CD4-positive, alpha-beta T cell treated with Interleukin-15 for 4 hours (primary cell): ENCODE measurements at places on chromosomes 1 and 21.
A peak's percentile ranks its signal among the peaks of the same experiment; 100 is the strongest.

GRCh38 chr1:156436141-156437036 is 64.2 kb downstream of the MEF2D start:
- DNase-seq = no peak

DNA sequence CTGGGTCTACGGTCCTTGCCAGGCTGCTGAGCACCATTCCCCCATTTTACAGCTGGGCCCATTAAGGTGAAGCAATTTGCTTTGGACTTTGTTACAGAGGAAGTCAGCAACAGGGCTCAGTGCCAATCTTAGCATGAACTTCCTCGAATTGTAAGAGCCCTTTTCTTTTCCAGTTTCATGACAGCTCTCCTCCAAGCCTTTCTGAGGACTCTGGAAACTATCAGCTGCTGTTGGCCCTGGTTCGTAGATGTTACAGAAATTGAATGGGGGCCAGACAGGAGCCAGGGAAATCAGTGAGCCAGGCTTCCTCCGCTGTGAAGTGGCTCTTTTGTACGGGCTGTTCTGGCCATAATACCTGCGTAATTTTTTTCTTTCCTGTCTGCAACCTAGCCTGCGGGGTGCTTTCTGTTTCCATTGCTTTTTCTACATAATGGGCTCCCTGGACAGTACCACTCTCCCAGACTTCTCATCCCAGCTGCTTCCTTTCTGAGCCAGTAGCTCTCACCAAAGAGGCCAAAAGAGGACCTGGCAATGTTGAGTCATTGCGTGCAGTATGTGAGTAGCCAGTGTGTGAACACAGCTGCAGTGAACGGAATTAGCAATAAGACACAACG is 386.3 kb downstream of the DISC1 start:
- DNase-seq = no peak

- DNase-seq = no peak
Measured at GRCh38 chr21:38386967-38387366, 111.3 kb downstream of the ERG start.

- DNase-seq = no peak
Measured at GRCh38 chr1:221916176-221916575, 174.3 kb upstream of the DUSP10 start.

DNA sequence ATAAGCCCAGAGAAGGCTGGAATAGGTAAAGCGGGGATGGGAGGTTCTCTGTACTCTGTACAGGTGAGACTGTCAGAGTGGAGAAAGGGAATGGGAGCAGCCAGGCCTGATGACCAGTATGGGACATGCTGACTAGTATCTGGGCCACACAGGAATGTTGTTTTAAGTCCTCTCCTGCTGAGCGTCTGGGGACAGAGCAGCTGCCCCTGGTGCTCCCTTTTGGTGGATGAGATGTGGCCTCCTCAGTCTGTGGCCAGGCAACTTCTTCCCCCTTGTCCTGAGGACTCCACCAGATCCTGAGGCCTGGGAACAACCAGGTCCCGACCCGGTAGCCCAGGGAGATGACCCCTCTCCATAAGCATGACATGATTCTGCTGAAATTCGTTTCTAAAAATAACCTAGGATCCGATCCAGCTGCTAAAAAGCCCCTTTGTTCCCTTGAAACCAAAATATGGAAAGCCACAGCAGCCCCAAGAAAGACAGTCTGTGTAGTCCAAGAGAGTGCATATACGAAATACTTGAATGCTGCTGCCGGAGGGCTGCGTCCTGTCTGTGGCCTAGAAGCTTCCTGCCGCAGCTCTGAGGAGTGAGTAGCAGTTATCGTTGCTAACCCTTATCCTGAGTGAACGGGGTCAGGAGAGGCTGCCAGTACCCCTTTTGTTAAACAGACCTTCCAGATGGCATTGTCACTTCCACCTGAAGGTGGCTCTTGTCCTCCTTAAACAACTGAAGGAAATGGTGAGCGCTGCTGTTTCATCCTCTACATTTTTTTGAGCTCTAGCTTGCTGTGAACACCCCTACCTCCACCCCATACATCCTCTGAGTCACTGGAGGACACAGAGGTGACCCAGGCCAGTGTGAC is 47.1 kb downstream of the ATP2B4 start:
- peak; percentile 89 for DNase-seq

DNA sequence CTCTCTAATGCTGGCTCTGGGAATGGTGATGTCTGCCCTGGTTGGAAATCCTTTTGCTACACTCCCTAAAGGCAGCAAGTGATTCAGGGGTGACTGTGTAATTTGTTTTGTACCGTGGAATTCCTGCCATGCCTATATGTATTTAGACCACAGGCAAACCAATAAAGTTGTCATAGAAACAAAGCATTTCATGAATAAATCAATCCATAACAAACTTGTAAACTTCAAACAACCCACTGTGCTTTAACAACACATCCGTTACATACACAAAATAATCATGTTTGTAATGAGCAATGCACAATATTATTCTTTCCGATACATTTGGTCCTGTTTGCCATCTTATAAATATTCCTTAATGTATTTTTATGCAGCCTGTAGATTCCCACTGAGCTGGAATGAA is 330.3 kb upstream of the SNX7 start:
- DNase-seq = no peak

- no peak for DNase-seq
Measured at GRCh38 chr1:40650075-40650474, 15.4 kb downstream of the RIMS3 start.

- no peak for DNase-seq
Measured at GRCh38 chr1:8477983-8478362, 160.1 kb downstream of the SLC45A1 start.

- no peak for DNase-seq
Measured at GRCh38 chr1:40876436-40876761, 14.2 kb upstream of the CITED4 start.

DNA sequence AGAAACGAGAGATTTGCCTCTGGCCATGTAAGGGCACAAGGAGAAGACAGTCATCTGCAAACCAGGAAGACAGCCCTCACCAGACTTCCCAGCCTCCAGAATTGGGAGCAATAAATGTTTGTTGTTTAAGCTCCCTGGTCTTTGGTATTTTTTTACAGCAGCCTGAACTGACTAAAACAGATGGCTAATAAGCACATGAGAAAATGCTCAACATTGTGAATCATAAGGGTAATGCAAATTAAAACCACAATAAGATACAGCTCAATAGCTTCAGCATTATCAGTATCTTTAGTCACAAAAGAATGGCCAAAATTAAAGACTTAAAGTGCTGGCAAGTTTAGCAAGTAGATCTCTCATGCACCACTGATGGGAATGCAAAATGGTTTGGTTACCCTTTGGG is 11.7 kb downstream of the UBE2G2 start:
- no peak for DNase-seq

GRCh38 chr1:71390518-71390917 is 309.7 kb upstream of the ZRANB2 start:
- no peak for DNase-seq

DNA sequence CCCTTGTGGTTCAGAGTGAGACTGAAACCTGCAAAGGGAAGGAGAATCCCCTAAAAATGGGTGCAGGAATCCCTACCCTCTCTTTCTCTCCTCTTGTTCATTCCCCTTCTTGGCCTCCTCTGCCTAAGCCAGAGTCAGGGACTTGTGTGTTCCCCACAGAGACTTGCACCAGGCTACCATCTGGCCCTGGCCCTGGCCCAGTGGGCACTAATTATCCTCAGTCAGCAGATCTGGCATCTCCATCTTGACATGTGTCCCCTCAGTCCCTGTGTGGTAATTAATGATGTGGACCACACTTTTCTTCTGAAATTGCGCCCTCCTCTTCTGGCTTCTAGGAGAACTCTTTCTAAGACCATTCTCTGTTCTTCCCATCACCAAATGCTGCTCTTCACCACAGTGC is 354.4 kb downstream of the SETD4 start:
- DNase-seq = no peak

DNA sequence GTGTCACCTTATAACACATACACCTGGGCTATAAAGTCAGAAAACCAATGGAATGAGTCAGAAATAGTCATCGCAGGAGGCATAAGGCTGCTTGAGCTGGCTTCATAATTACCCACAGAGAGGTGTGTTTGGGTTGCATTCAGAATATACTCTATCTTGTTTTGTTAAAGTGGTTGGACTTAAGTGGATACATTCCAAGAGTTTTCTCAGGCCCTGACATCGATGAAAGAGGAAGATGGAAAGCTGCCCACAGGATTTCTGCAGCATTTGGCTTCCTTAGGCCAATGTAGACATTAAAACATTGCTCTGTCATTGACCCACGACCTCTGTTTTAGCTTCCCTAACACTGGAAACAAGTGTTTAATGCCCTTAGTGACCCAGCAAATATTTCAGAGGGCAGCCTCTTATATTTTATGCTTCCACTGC is 18.6 kb upstream of the BCL10 start:
- no peak for DNase-seq

GRCh38 chr1:30041741-30042437 is 681.5 kb downstream of the MATN1 start:
- DNase-seq = no peak

DNA sequence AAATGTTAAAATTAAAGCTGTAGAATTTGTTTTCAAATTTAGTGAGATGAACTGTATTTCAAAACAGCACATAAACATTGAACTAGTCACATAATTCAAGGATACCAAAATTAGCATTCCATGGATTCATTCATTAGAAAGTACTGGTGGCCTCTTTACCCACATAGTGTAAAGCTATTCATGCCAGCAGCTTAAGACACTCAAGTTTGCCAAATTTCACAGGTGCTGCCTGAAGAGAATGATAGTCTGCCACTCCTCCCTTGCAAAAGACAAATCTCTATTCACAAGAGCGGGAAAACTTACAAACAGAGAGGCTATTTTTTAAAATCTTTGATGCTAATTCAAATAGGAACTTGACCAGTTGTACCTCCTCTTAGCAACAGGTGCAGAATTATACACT is 337.0 kb downstream of the BRINP3 start:
- no peak for DNase-seq

DNA sequence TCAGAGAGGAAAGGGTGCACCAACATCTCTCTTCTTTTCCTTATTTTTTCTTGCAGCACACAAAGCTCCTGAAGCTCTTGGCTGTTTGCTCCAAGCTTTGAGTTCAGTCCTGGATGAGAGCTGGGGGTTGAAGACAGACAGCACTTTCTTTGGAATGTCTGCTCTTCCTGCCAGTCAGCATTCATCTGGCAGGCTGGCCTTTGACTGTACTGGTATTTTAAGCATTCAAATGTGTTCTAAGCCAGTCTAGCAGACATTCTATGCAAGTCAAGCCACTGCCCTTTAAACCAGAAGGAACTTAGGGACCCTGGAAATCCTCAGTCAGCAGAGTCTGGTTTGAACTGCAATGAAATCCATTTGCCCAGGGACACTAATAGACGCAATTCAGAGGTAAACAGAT is 45.0 kb downstream of the XCL1 start:
- no peak for DNase-seq

DNA sequence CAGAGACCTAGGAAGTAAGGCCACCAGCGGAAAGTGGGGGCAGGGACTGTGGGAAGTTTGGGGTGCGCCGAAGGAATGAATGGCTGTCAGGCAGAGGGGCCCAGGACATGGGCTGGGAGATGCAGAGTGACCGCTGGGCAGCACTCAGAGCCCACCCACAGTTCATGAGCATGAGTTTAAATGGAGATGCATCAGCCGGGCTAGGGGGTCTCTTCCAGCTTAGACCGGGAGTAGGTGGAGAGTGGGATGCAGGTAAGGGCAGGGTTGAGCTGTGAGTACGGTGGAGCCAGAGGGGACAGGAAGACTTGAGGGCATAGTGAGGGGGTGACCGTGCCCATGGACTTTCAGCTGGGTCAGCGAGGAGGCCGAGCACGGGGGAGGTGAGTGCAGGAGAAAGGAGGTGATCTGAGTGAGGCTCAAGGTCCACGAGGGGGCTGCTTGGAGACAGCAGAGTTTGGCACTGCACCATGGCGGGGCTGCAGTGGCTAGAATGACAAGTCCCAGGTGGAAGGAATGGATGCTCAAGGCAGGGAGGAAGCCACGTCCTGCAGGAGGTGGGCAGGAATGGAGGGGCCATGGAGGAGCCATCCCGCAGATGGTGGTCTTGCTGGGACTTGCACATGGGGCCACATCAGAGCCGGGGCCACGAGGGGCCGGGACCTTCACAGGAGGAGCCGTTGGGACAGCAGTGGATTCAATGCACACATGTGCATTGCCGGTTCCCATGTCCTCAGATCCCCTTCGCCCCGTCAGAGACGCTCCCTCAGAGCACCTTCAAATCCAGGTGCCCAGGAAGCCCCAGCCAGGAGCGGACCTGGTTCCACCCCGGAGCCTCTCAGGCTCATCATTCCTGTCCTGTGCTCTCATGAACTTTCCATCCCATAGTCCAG is 34.9 kb downstream of the UBASH3A start:
- DNase-seq = no peak

GRCh38 chr1:188822248-188822647 is 1655.4 kb downstream of the BRINP3 start:
- DNase-seq = no peak

DNA sequence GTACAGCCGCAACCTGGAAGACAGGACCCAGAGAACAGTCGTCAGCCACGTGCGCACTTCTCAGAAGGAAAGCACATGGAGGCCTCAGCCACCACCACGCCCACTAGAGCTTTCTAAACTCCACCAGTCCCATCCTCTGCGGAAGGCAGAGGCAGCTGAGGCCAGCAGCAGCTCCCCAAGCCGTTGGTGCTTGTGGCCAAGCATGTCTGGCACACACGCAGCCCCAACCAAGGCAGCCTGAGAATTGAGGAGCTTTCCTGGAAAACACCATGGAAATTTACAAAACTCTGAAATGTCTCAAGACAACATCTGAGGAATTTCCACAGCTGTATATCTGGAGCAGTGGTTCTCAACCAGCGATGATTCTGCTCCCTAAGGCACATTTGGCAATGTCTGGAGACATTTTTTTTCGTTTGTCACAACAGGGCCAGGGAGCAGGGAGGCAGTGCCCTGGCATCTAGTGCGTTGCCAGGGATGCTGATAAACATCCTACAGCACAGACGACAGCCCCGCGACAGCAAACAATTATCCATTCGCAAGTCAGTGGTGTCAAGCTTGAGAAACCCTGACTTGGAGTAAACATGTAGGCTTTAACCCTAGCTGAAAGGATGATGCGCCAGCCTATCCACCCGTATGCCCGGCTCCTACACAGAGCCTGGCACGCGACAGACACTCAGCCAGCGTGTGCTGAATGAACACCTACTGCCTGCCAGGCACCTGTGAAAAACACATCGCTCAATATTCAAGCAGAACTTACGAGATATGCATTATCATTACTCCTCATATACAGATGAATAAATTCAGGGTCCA is 24.7 kb downstream of the NPHP4 start:
- no peak for DNase-seq

DNA sequence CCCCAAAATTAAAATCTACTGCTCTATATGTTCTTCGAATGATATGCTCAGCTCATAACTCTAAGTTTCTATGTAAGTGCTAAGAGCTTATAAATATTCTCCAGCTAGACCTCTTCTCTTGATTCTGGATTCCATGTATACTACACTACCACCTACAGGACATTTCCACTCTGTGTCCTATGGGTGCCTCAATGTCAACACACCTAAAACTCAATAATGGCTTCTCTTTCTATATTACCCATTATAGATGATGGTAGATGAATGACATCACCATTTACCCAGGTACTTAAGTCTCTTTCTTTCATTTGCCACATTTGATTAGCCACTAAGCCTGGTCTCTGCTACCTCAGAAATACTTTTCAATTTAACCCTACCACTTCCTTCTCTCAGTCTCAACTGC is 41.3 kb downstream of the TBX19 start:
- no peak for DNase-seq
